ENCODE measurements at places on chromosomes 2 and 18.

DNA sequence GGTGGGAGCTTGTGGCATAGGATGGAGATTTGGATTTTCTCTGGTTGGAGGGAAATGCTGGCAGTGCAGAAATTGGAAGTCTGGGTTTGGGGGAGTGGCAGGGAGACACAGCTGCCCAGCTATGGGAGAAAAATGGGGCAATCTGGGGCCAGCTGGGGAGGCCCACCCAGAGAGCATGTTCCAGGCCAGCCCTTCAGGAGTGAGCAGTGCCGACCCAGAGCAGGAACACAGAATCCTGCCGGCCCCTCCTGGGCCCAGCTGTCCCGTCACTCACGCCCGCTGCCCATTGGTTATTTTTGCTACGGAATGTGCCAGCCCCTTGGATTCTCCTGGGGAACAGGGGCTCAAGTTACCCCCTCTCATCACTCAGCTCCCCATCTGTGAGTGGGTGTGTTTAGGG, 4.9 kb downstream of the SPEG start:
- DNase-seq, result no peak

DNA sequence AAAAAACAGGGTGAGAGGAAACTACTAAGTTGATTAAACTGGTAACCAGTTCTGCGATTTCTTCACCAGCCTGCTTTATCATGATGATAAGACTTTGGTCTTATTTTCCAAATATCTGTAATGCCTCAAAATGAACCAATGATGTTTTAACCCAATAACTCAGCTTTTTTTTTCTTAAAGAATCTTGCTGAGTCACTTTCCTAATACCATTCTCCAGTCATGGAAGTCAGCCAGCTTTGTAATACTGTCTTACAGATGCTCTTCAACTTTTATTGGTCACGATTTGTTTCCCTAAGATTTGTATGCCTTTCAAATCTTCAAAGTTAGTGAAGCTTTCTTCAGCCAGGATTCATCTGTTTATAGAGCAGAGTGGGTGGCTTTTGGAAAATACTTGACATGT, 47.7 kb upstream of the SMIM21 start:
- DNase-seq, result no peak

GRCh38 chr2:230250231-230250630, 24.7 kb downstream of the SP140 start:
- no peak for DNase-seq

- DNase-seq, result no peak
Observed at GRCh38 chr2:239180526-239181073, 220.2 kb downstream of the HDAC4 start.

DNA sequence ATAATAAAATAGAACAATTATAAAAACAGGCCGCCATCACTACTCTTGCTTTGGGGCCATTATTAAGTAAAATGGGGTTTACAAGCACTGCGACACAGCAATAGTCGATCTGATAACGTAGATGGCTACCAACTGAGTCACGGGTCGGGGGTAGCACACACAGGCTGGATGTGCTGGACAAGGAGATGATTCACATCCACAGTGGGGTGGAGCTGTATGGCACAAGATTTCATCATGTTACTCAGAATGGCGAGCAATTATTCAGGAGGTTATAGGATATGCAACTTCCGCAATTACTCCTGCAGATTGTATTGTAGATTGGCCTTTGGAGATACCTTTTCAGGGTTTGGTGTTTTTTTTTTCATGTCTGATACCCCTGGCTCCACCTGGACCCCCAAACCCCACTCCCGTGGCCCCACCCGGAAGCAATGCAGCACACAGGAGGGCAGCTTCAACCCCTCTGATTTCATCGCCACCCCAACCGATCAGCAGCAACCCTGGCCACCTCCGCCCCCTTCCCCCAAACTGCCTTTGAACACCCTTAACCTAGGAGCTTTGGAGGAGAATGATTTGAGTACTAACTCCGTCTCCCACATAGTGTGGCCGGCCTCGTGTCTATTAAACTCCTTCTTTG, 21.4 kb upstream of the MLPH start:
- DNase-seq, result no peak

DNA sequence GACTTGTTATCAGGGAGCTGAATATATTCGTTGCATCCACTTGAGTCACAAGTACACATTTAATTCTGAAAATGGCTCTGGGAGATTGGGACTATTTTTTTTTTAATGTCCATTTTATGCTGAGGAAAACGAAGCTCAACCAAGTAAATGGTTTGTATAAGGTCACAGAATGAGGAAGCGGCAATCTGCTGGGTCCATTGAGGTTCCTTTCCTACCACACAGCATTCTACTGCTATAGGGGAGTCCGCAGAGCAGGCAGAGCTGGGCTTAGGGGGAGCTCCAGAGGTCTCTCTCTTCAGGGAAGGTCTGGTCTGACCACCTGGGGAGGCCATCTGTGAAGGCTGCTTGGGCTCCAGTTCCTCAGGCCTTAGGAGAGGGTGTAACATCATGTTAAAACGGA, 77.9 kb downstream of the MCFD2 start:
- DNase-seq, result no peak

GRCh38 chr2:134912361-134912760, 6.3 kb upstream of the CCNT2 start:
- no peak for DNase-seq

GRCh38 chr2:238313289-238313990, 6.9 kb upstream of the TRAF3IP1 start:
- no peak for DNase-seq

GRCh38 chr2:43218702-43219382, 7.6 kb downstream of the ZFP36L2 start:
- peak; percentile 78 for DNase-seq

DNA sequence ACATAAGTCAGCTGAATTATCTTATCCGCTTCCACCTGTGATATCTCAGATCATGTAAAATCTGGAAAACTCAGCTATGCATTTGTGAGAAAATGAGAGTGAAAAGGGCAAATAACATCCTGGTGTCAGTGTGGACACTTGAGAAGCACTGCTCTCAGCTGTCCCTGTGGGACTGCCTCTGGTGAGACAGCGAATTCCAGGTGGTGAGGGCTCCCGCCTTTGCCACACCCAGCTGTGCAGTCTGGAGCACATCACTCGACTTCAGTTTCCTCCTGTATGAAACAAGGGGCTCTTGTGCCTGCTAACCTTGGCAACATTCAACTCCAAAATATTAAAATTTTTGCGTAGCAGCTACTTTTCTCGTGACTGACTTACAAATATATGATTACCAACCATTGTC, 194.9 kb upstream of the BOD1L2 start:
- no peak for DNase-seq

DNA sequence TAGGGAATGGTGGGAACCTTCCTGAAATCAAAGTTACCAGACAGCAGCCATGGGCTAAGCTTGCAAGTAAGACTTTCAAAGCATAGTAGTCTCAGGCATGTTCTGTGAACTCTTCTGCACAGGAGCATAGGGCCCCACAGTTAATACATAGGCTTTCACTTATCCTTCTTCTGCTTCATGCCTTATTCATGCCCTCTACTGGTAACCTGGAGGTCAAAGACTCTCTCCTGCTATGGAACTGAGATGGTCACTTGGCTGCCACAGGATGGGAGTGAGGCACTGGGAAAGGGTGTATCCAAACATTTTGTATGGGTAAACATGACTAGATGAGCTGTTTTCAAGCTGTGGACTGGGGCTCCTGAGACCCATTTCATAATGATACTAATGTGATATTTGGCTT, 49.1 kb upstream of the ZNF638 start:
- no peak for DNase-seq

GRCh38 chr2:40957508-40957907, 505.6 kb upstream of the SLC8A1 start:
- no peak for DNase-seq

- no peak for DNase-seq
Observed at GRCh38 chr2:25490217-25490616, 148.5 kb upstream of the DNMT3A start.

GRCh38 chr18:62928326-62928725, 213.0 kb downstream of the PHLPP1 start:
- no peak for DNase-seq

DNA sequence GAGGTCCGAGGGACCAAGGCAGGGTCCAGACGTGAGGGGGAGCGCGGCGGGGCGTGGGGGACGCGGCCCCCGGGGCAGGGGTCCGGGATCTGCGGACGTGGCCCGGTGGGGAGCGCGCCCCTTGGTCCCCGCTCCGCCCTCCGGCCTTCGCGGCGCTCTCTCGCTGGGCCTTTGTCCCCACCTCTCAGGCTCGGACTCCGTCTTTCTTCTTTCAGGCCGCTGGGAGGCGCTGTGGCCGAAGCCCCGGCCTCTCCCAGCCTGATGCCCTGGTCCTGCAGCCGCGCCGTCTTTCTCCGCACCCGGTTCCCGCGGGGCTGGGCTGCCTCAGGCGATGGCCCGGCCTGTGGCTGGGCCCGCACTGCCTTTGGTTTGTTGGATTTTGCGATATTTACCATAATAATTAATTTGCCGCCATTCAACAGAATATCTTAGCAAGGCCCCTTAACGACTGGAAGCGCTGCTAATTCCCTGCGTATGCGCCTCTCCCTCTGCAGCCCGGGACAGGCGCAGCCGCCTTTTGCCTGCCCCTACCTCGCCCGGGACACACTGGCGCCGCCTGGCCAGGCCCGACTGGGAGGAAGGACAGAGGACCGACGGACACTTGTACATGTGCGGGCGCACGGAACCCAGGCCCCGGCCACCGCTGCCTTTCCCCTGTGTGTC, 10.8 kb downstream of the SIX3 start:
- no peak for DNase-seq

GRCh38 chr2:179882851-179883806, 21.7 kb upstream of the ZNF385B start:
- DNase-seq, result no peak

- no peak for DNase-seq
Observed at GRCh38 chr2:123738643-123739042, 286.4 kb upstream of the CNTNAP5 start.

- DNase-seq, result peak; percentile 36
Observed at GRCh38 chr2:88600038-88600465, 27.2 kb downstream of the EIF2AK3 start.

- no peak for DNase-seq
Observed at GRCh38 chr2:180385601-180386201, 378.6 kb upstream of the CWC22 start.

DNA sequence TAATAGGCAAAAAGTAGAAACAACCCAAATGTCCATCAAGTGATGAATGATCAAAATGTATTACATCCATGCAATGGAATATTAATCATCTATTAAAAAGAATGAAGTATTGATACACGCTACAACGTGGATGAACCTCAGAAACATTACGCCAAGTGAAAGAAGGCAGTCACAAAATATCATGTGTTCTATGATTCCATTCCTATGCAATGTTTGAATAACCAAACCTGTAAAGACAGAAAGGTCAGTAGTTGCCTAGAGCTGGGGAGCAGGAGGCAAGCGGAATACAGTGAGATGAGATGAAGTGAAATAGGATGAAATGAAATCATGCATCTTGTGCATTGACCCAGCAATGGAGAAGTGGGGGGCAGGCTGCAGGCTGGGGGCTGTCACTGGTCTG, 17.9 kb upstream of the COL6A3 start:
- DNase-seq, result no peak

GRCh38 chr2:47145466-47145865, 9.6 kb downstream of the STPG4 start:
- DNase-seq, result no peak

DNA sequence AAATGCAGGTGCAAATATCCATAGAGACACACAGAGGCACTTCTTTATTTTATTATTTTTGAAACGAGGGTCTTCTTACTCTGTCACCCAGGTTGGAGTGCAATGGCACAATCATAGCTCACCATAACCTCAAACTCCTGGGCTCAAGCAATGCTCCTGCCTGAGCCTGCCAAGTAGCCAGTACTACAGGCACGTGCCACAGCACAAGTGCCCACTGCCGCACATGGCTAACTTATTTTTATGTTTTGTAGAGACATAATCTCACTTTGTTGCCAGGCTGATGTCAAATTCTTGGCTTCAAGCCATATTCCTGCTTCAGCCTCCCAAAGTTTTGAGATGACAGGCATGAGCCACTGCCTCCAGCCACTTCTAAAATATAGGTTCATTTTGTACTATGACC, 537.6 kb downstream of the THSD7B start:
- DNase-seq, result no peak

GRCh38 chr2:71971493-71971892, 176.2 kb downstream of the CYP26B1 start:
- DNase-seq, result no peak

DNA sequence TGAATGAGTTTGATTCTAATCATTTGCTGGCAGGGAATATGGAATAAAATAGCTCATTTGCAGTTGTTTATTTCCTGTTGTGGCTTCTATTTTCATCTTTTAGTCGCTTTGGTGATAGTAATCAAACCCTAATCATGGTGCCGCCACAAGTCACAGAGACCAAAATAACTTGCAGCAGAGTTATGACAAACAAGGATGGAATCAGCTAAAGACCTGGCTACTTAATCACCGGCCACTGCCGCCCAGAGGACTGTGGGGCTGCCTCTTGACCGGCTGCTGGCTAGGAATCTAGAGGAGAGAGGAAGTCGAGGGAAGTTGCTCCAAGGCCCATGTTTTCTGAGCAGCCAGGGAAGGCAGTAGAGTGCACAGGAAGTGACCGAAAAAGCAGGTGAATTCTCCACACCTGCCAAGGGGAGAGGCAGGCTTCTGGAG, 5.1 kb upstream of the SMAD7 start:
- no peak for DNase-seq

- DNase-seq, result no peak
Observed at GRCh38 chr2:172009823-172010222, 10.1 kb downstream of the METAP1D start.

DNA sequence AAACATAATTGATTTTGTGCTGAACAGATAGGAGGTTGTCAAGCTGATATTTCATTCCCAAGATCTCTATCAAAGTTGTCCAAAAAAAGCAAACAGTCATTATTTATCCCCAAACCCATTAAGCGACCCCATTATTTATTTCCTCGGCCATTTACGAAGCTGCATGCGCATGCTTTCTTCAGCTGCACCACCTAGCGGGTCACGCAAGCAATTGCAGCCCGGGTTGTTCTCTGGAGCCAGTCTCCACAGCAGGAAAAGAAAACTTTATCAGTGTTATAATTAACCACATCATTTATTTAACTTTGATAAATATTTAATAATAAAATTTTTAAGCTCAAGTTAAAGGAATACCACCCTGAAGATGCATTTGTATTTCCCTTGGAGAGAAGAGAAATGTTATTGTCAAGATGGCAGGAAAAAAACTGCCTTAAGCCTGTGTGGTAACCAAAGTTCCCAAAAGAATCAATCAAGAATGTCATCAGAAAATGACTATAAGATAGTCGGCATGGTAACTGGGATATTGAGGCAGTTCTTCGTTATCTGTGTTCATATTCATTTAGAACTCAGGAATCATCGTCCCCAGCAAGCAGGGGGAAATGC, 304.7 kb downstream of the FBXO15 start:
- DNase-seq, result no peak

- no peak for DNase-seq
Observed at GRCh38 chr2:231321556-231322334, 73.8 kb upstream of the B3GNT7 start.

DNA sequence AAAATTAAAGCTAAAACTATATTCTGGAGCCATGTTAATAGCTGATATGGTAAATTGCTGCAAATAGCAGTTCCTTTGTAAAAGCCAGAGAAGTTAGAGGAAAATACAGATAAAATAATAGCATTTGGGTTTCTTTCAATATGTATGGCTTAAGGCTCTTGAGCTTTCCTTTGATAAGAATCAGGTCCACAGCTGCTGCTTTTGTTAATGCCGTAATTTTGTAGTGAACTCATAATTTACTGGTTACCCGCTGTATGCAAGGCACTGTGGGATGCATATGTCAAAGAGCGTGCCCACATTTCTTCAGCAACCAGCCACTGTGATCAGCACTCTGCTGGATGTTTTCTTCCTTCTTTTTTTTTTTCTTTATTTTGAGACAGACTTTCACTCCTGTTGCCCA, 79.1 kb downstream of the MOGAT1 start:
- no peak for DNase-seq

- DNase-seq, result no peak
Observed at GRCh38 chr2:66573416-66573815, 138.5 kb downstream of the MEIS1 start.
